ENCODE measurements at places on chromosomes 12 and 14. TPM values are rescaled to one million over a fixed set of nuclear protein-coding genes. Genes with fewer than 3 reads are reported as not detected.

Gene RAB2B
- polyA plus RNA-seq: 17.1 TPM

Gene SERPINA3
- 0.33 TPM for polyA plus RNA-seq

Gene PPP4R4
- 0.17 TPM for polyA plus RNA-seq

Gene AKAP6
- 0.22 TPM for polyA plus RNA-seq

GRCh38 chr12:59597385-59597781 is 1.6 kb downstream of the SLC16A7 start:
- H3K36me3 ChIP-seq: no peaks in the 10 kb centered on the region
- peak overlapping the region; percentile 97 for H3K27ac ChIP-seq
- no peaks in the 10 kb centered on the region for H3K4me1 ChIP-seq
- H3K27me3 ChIP-seq: no peaks in the 10 kb centered on the region

- H3K4me3 ChIP-seq: no peak overlapping the region
- no peaks in the 10 kb centered on the region for H3K36me3 ChIP-seq
- H3K27ac ChIP-seq: no peak overlapping the region
- no peaks in the 10 kb centered on the region for H3K4me1 ChIP-seq
- peaks cover 22% of the 10 kb centered on the region for H3K27me3 ChIP-seq
- DNase-seq: no peak
Observed at GRCh38 chr14:101222362-101223070, 319.0 kb upstream of the RTL1 start.

- DNase-seq: no peak
- no peaks in the 10 kb centered on the region for H3K27me3 ChIP-seq
- H3K4me3 ChIP-seq: no peak overlapping the region
Observed at GRCh38 chr12:57236201-57236924, 6.9 kb downstream of the SHMT2 start.

DNA sequence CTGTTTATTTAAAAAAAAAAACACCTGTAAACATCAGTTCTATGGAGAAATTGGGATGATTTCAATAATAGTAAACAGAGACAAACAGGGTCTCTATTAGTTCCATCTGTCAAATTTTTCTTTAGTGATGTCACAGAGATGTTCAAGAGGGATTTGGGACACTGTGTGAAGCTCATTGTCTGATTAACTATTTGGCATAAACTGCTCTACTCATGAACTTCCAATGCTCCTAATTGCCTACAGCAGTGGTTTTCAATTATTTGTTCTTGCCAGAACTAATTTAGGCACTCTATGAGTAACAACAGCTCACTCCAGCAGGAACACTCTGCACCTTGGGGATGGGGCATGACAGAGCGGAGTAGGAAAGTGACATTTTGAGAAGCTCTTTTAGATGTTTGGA is 250.1 kb upstream of the PRKD1 start:
- peaks cover 2% of the 10 kb centered on the region for H3K4me1 ChIP-seq
- H3K27ac ChIP-seq: no peak overlapping the region
- no peak overlapping the region for H3K4me3 ChIP-seq
- no peak for DNase-seq
- H3K36me3 ChIP-seq: no peaks in the 10 kb centered on the region

DNA sequence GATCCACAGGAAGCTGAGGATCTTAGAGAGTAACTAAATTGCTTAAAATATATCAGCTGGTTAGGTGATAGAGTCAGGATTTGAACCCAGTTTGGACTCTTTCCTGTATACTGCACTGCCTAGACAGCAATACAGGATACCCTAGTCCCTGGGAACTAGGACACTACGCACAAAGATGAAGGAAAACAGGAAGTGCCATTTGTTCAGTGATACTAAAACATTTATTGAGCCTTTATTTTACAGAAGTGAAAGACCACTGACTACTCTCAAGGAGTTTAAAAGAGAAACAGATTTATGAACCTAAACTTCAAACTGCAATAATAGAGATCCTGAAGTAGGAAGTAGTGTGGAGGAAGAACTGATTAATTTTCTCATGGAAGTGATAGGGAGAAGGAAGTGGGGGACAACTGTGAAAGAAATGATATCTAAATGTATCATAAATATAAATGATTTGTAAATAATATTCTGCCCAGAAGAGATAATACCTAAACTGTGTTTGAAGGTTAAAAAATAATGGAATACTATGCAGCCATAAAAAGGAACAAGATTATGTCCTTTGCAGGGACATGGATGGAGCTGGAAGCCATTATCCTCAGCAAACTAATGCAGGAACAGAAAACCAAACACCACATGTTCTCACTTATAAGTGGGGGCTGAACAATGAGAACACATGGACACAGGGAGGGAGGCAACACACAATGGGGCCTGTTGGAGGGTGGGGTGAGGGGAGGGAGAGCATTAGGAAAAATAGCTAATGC is 18.2 kb downstream of the MSRB3 start:
- H3K36me3 ChIP-seq: no peaks in the 10 kb centered on the region
- DNase-seq: no peak
- H3K4me1 ChIP-seq: peaks cover 6% of the 10 kb centered on the region
- no peaks in the 10 kb centered on the region for H3K27me3 ChIP-seq

Measured in IMR-90 (cell line).